Urinary bladder (tissue), 4 donors: ENCODE measurements at places on chromosomes 4 and X. TPM values are rescaled to one million over a fixed set of nuclear protein-coding genes. Genes with fewer than 3 reads are reported as not detected.

MAP3K15 gene
- polyA plus RNA-seq, result 0.10 TPM

PDE5A gene
- 22.9 TPM for polyA plus RNA-seq

PLXNB3 gene
- polyA plus RNA-seq, result 25.8 TPM

HHIP gene
- 9.1 TPM for polyA plus RNA-seq
